ENCODE measurements at places on chromosomes 13 and 19.

DNA sequence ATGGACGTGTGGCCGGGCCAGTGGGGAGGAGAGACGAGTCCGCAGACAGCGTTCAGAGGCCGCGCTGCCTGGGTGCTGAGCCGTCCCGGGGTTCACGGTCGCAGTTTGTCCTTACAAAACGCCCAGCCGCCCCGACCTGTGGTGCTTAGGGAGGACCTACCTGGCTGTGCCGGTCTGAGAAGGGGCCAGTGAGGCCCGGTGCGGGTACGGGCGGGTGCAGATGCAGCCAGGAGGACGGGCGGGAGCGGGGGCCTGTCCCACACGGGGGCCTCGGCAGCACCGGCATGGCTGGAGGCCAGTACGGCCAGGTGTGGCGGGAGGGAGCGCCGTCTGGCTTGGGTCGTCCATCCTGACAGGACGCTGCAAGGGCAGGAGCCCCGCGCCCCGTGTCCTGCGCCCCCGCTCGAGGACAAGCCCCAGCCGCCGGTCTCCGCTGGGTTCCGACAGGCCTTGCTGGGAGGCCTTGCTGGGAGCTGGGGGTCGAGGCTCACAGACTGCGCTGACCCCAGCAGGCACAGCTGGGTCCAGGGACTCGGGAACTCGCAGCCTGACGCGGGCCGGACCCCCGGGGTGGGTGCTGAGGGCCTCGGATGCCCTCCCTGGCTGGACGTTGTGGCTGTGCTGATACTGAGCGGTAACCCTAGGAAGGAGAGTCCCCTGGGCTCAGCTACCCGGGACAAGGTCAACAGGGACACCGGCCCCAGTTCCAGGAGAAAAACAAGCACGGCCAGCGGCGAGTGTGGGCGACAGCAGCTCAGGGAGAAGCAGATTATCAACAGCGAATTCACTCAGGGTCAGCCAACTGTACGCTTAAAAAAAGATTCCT, 5.3 kb upstream of the PROZ start:
- DNase-seq = peak; percentile 76

GRCh38 chr13:33381906-33382305, 96.4 kb upstream of the STARD13 start:
- no peak for DNase-seq

DNA sequence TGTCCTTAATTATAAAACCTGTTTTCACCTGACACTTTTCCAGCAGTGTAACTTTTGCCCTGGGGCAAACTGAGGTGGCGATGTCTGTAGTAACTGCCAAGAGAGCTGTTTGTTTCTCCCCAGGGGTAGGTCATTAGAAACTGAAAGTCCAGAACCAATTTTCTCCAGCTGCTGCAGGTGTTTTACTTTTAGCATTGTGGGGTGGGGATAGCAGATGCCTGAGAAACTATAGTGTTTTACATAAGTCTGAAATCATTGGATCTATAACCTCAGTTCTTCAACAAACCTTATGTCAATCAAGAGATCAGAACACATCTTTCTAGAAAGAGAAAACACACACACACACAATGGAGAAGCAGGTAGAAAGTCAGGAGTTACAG, 92.7 kb downstream of the LHFPL6 start:
- no peak for DNase-seq

GRCh38 chr13:112752711-112753541, 63.1 kb downstream of the ATP11A start:
- DNase-seq = no peak

- DNase-seq = peak; percentile 73
Measured at GRCh38 chr19:18202778-18203407, 949 bp downstream of the RAB3A start.

GRCh38 chr13:109821103-109821502, 34.7 kb upstream of the IRS2 start:
- no peak for DNase-seq

Measured in activated CD8-positive, alpha-beta memory T cell treated with anti-CD3 and anti-CD28 coated beads for 24 hours (primary cell).